ENCODE measurements at places on chromosomes 6 and 20.

DNA sequence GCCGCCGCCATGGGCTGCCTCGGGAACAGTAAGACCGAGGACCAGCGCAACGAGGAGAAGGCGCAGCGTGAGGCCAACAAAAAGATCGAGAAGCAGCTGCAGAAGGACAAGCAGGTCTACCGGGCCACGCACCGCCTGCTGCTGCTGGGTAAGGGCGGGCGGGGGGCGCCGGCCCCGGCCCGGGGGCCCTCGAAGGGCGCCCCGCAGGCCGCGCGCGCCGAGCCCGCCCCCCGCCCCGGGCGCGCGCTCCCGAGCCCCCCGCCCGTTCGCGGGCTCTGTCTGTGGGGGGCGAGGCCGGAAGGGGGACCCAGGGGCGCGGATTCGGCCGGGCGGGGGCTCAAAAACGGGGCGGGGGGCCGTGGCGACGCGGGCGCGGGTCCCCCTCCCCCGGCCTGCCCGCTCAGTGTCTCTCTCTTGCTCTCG, 39.2 kb downstream of the GNAS start:
- DNase-seq: peak; percentile 24

- DNase-seq: no peak
Measured at GRCh38 chr20:24580855-24581254, 111.4 kb downstream of the SYNDIG1 start.

DNA sequence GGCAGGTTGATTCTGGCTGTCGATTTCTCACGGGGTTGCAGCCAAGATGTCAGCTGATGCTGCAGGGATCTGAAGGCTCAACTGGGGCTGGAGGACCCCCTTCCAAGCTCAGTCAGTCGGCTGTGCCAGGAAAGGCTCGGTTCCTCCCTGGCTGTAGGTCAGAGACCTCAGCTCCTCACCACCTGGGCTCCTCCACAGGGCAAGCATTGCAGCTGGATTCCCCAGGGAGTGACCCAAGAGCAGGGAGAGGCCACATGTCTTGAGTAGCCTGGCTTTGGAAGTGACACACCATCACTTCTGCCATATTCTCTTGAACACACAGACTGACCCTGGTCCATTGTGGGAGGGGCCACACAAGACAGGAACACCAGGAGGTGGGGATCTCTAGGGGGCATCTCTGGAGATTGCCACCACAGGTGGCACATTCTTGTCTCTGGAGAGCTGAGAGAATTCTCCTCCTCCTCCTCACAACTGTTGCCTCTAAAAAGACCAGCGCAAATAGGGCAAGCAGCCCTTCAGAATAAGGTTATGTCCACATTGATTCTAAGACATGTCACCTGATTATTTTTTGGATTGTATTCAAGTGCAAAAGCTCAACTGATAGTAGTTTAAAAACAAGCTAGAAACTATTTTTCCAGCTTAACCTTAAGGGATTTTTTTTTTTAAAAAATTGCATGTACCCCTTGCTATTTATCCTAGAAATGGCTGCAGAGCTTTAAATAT, 270.5 kb downstream of the NRN1 start:
- DNase-seq: no peak

GRCh38 chr6:164227952-164228522, 813.5 kb downstream of the QKI start:
- no peak for DNase-seq

DNA sequence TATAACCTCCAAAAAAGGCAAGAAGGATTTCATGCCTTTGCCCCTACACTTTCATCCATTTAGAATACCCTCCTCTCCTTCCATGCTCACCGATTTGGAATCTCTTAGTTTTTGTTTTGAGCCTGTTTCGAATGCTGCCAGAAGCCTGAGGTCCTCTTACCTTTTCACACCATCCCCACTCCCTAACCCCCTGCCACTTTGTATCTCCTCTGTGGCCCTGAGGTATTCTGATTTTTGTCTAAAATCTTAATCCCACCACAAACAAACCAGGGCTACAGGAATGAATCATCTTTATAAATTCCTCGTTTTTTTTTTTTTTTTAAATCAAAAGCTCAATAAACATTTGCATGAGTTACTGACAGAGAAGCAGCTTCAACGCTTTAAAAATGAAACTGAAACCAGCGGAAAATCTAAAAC, 1.6 kb upstream of the RPS12 start:
- no peak for DNase-seq

- no peak for DNase-seq
Measured at GRCh38 chr6:168167431-168168315, 88.7 kb upstream of the FRMD1 start.

DNA sequence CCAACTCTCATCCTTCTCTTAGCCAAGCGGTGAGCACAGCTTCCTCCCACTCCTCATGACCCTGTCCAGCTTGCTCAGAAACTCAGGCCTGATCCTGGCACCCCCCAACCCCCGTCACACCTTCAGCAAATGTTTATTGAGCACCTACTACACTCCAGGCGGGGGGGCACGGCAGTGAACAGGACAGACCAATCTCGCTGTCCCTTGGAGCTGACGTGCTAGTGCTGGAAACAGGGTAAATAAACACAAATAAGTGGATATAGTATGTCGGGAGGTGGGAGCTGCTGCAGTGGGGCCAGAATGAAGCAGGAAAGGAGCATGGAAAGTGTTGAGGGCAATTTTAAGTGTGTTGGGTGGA, 7.4 kb upstream of the SPDEF start:
- no peak for DNase-seq

- DNase-seq: no peak
Measured at GRCh38 chr6:146860583-146860982, 261.8 kb downstream of the ADGB start.

- no peak for DNase-seq
Measured at GRCh38 chr20:25077610-25078169, 4.3 kb downstream of the VSX1 start.

- no peak for DNase-seq
Measured at GRCh38 chr6:146913842-146914488, 290.3 kb upstream of the STXBP5 start.

GRCh38 chr6:159655409-159655988, 37.5 kb downstream of the SOD2 start:
- DNase-seq: no peak

DNA sequence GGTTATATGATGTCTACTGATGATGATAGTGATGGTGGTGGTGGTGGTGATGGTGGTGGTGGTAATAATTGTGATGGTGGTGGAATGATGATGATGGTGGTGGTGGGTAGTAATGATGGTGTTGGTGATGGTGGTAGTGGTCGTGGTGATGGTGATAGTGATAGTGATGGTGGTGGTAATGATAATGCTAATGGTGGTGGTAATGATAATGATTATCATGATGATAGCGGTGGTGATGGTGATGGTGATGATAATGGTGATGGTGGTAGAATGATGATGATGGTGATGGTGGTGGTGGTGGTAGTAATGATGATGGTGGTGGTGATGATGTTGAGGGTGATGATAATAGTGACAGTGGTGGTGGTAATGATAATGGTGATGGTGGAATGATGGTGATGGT, 4.5 kb upstream of the LPA start:
- no peak for DNase-seq

GRCh38 chr6:106381223-106381622, 20.7 kb downstream of the CRYBG1 start:
- no peak for DNase-seq

DNA sequence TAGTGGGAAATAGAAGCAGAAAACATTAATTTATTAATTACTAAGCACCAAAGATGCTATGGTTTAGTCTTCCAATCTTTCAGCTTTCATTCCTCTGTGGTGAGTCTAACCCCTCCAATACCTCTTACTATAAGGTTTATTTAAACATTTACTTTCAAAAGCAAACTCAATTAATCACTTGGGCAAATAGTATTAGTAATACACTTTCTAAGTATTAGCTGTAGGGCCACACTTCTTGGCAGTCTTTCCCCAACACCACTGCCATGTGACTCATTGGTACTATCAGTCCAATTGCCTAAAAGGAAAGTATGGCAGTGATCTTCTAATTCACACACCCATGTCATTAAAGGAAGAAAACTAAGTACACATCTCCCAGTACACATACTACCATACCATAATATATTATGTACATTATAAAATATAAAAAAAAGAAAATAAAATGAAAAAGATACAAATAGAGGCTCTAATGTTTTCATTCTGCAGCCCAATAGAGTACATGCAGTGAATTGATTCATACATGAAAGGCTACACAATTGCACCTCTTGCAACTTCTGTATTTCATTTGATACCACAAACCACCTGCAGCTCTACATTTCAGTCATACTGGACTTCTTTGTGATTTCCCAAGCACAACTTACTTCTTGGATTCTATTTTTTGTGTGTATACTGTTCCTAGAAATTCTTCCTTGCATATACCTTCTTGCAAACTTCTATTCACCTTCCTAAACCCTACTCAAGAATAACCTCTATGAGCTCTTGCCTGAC, 218.6 kb downstream of the PKHD1 start:
- no peak for DNase-seq

- DNase-seq: no peak
Measured at GRCh38 chr6:150202404-150202803, 59.6 kb downstream of the PPP1R14C start.

DNA sequence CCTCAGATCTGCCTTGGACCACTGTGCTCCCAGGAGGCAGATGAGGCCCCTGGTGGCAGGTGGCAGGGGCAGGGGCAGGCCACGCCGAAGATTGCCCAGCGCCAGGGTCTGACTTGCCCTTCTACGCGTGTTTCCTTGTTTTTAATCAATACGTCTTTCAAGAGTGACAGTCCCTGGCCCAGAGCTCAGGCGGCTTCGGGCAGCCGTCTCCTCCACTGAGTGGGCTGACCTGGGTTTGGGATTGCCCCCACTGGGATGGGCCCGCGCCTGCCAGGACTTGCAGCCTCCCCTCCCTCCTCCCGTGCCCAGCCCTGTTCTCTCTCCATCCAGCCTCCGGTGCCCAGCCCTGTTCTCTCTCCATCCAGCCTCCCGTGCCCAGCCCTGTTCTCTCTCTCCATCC, 21.2 kb downstream of the FRMD1 start:
- no peak for DNase-seq

DNA sequence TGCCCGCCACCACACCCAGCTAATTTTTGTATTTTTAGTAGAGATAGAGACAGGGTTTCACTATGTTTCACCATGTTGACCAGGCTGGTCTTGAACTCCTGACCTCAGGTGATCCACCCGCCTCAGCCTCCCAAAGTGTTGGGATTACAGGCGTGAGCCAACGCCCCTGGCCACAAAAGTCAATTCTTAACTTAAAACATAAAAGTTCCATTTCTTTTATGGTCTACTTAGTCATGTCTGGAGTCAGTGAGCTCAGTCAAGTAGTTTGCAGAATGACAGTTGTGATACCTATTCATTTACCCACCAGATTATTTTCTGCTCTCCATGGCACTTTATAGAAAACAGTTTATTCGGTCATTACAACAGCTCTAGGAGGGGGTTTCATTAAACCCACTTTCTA, 103.1 kb upstream of the ESR1 start:
- DNase-seq: no peak

GRCh38 chr20:19688031-19688806, 69.8 kb upstream of the RIN2 start:
- DNase-seq: no peak

- no peak for DNase-seq
Measured at GRCh38 chr6:15137086-15137485, 108.8 kb upstream of the JARID2 start.

Data from Jurkat, Clone E6-1 (cell line).